Esophagus mucosa (tissue), 1 donor: ENCODE measurements at places on chromosomes 1 and 21. TPM values are rescaled to one million over a fixed set of nuclear protein-coding genes. Genes with fewer than 3 reads are reported as not detected.

ATXN7L2 gene
- total RNA-seq, result 2.7 TPM

FUBP1 gene
- total RNA-seq, result 41.9 TPM

HENMT1 gene
- 2.2 TPM for total RNA-seq

COL16A1 gene
- total RNA-seq, result 11.8 TPM

GJA8 gene
- not detected for total RNA-seq

GRCh38 chr1:18077657-18078215 is 29.9 kb upstream of the IGSF21 start:
- ATAC-seq, result no peak

DNA sequence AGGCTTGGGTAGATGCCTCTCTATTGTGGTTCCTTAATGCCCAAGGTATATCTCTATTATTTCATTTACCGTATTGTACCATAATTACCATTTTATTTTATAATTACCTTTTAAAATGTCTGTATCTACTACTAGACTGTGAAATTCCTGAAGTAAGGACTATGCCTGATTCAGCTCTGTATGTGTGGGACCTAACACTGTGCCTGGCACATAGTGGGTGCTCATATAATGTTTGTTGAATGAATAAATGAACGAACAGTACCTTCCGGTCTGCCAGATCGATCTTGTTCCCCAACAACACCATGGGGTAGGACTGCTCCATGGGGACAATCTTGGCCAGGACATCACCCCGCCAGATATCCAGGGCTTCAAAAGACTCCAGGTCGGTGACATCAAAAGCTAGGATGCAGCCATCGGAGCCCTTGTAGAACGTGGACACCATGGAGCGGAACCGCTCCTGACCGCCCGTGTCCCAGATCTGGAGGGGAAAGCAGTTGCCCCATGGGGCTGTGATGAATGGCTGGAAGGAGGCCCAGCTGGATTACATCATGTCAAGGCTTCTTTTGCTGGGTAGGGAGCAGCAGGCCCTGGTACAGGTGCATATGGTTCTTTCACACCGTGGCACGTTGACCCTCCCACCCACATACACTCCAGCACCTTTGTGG is 10.8 kb downstream of the RAB7B start:
- ATAC-seq, result no peak

DNA sequence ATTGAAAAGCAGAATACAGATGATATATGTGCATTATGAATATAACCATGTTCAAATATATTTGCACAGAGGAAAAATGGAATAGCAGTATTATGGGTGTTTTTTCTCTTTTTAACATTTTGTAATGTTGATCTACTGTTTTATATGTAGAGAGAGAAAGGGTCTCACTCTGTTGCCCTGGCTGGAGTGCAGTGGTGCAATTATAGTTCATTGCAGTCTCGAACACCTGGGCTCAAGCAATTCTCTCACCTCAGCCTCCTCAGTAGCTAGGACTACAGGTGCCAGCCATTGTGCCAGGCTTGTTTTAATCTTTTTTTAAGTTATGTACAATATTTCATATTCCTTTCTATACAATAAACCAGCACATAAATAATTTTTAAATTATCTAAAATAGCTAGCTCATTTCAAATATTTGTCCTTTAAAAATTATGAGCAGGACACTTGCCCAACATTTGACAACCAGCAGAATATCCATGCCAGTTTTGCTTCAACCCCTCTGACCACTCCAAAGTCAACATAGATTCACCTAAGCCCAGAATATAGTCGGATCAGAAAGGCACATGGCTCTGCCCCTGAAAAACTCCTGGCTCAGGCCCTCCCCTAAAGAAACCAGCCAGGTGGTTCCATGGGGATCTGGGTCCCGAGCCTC is 29.8 kb downstream of the ZNF281 start:
- no peak for ATAC-seq

DNA sequence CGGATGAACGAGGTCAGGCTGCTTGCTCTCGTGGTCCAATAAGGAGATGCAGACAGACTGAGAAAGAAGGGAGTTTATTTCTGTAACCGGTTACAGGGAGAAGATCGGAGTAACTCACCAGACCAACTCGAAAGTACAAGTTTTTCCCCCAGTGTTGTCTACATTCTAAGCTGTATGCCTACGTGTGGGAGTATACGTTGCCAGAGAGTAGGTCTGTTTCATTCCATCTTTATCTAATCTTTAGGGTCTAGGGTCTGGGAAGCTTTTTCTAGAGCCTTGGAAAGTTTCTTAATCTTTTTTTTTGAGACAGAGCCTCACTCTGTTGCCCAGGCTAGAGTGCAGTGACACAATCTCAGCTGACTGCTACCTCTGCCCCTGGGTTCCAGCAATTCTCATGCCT is 4.7 kb upstream of the PADI1 start:
- no peak for ATAC-seq

DNA sequence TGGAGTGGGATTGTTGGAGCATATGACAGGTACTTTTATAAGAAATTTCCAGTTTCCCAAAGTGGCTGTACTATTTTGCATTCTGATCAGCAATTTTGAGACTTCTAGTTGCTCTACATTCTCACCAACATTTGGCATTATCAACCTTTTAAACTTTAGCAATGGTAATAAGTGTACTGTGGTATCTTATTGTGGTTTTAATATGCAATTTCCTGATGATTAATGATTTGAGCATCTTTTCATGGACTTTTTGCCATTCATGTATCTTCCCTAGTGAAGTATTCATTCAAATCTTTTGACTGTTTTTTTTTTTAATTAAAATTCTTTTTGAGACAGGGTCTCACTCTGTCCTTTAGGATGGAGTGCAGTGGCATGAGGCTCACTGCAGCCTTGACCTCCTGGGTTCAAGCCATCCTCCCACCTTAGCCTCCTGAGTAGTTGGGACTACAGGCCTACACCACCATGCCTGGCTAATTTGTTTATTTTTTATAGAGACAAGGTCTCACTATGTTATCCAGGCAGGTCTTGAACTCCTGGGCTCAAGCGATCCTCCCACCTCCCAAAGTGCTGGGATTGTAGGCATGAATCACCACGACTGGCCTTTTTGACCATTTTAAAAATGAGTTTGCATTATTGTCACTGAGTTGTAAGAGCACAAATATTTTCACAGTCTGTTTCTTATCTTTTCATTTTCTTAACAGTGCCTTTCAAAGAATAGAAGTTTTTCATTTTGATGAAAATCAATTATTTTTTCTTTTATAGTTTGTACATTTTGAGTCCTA is 7.8 kb upstream of the SLC6A9 start:
- no peak for ATAC-seq

GRCh38 chr1:11473491-11474034 is 5.4 kb upstream of the DISP3 start:
- no peak for ATAC-seq

- peak; percentile 83 for ATAC-seq
Measured at GRCh38 chr1:201597551-201598230, 58.8 kb downstream of the NAV1 start.

- ATAC-seq, result no peak
Measured at GRCh38 chr1:112894010-112894292, 62.0 kb downstream of the SLC16A1 start.

- peak; percentile 53 for ATAC-seq
Measured at GRCh38 chr1:112882271-112882744, 73.7 kb downstream of the SLC16A1 start.

DNA sequence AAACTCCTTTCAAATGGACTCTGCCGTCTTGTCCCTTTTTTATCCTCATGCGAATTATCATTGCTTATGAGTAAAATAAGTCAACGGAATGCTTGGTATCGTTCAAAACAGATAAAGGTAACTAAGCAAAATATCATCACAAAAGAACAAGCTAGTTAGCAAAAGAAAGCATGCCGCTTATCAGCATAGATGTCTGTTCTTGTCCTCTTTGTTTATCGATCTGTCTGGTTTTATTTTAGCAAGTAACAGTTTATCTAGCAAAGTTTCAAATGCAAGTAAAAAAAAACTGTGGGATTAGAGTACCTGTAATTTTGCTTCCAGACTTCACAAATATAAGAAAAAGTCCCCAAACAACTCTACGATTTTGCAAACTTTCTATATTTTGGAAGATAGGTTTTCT is 561.5 kb downstream of the USP25 start:
- no peak for ATAC-seq

DNA sequence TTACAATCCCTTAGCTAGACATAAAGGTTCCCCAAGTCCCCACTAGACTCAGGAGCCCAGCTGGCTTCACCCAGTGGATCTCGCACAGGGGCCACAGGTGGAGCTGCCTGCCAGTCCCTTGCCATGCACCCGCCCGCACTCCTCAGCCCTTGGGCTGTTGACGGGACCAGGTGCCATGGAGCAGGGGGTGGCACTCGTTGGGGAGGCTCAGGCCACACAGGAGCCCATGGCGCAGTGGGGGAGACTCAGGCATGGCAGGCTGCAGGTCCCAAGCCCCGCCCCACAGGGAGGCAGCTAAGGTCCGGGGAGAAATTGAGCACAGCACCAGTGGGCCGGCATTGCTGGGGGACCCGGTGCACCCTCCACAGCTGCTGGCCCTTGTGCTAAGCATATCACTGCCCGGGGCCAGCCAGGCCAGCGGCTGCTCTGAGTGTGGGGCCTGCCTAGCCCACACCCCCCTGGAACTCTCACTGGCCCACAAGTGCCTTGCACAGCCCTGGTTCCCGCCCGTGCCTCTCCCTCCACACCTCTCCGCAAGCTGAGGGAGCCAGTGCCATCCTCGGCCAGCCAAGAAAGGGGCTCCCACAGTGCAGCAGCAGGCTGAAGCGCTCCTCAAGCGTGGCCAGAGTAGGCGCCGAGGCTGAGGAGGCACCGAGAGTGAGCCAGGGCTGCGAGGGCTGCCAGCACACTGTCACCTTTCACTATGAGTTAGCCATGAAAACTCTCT is 117.8 kb downstream of the LIPI start:
- no peak for ATAC-seq

DNA sequence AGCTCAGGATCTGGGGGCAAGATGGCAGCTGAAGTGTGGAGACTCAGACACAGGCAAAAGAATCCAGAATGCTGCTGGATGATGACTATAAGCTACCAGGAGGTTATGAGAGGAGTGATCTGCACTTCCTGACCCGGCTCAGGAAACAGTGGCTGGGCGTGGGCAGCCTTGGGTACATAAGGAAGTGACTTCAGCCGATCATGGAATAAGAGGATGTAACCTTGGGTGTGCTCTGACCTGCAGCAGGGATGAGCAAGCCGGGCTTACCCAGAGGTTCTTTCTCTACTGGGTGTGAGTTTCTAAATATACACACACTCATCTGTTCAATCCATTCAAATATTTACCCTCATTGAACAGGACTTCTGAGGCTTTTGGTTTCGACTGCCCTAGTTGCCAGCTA is 62.7 kb downstream of the CD34 start:
- peak; percentile 97 for ATAC-seq

DNA sequence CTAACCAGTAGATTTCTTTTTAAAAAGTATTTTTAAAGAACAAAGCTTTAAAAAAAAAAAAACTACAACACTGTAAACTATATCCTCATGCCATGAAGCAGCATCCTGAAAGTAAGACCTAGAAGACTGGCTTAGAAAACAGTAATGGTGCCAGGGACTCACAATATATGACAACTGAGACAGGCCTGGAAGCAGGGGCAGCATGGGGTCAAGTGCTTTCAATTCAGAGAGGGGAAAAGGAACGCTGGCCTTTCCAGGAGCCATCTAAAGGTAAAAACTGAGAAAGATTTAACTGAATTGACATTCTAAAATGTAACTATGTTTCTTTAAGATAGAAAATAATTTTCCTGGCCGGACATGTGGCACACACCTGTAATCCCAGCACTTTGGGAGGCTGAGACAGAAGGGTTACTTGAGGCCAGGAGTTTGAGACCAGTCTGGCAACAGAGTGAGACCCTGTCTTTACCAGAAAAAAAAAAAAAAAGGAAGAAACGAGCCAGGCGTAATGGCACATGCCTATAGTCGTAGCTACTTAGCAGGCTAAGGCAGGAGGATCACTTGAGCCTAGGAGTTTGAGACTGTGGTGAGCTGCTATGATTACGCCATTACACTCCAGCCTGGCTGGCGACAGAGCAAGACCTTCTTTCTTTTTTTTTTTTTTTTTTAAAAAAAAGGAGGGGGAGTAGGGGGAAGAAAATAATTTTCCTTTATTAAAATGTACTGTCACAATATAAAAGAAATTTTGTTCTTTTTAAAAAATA is 54.1 kb downstream of the SLC35D1 start:
- ATAC-seq, result no peak

- no peak for ATAC-seq
Measured at GRCh38 chr1:27149084-27149761, 5.7 kb downstream of the SLC9A1 start.

DNA sequence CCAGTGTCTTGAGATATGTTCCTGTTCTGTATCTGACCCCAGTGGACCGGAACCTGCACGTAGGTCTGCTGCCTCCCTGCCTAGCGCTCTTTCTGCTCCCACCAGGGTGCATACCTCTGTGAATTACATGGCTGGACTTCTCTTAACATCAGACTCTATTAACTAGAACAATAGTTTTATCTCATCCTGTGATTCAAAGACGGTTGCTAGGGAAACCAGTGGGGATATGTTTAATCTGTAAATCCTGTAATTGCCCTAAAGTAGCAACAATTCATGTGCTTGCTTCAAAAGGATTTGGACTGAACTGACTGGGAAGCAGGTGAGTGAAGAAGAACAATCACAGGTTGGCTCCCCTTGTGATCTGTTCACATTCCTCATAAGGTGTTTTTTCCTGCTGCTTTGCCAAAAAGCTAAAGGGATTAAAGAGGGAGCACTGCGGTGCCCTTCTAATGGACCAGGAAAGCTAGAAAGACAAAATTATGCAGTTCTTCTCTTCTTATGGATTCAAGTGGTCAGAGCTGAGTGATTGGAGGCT is 52.7 kb upstream of the DIRAS3 start:
- ATAC-seq, result no peak

DNA sequence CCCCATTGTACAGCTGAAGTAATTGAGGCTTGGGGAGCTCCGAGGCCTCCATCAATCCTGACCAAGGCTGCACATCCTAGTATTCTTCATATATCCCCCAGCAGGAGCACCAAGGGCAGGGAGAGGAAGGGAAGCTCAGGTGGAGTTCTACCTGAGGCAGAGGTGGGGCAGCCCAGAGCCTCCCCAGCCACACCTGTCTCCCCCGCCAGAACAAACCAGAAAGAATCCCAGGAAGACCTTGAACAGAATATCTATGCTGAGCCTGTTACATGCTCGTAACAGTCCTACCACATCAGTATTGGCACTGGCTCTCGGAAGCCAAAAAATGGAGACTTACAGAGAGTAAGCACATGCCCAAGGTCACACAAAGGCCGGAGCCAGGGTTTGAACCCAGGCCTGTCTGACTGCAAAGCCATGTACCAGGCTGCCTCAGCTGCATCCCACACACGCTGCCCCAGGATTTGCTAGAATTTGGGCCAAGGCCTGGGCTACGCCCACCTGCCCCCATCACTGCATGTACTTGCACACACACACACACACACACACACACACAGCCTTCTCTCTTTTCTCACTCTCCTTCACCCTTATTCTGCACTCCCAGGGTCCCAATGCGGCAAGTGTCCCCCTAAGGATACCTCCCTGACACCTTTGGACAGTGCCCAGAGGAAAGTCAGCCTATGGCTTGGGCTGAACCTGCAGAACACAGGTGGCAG is 4.5 kb downstream of the E2F2 start:
- ATAC-seq, result no peak

GRCh38 chr1:56092684-56093570 is 486.4 kb downstream of the PLPP3 start:
- no peak for ATAC-seq
